ENCODE measurements at places on chromosomes 4 and X.

DNA sequence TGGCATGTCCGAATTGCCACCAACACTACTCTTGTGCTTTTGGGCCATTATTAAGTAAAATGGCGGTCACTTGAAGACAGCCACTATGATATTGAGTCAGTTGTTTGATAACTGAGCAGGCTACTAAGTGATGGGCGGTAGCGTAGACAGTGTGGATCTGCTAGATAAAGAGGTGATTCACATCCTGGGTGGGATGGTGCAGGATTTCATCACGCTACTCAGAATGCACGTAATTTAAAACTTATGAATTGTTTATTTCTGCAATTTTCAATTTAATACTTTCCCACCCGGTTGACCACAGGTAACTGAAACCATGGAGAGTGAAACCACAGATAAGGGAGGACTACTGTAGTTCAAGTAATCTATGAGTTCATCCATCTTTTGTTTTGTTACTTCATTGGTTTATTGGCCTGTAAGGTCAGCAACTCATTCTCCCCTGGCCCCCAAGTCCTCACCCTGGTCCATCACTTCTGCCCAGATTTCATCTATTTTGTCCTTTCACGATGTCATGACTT is 2.9 kb downstream of the ARAF start:
- DNase-seq: no peak
- H3K27me3 ChIP-seq: no peaks in the 10 kb centered on the region

DNA sequence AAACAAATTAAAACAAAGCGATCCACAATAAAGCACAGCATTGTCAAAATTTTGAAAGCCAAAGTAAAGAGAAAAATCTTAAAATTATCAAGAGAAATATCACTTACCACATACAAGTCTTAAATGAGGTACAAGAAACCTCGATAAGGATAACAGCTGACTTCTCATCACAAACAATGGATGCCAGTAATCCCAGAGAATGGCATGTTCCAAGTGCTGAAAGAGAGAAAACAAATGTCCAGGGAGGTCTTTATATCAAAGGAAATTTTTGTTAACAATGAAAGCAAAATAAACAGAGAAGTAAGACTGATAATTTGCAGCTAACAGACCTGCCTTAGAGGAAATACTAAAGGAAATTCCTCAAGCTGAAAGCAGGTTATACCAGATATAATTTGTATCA is 460.4 kb upstream of the HS3ST1 start:
- no peaks in the 10 kb centered on the region for H3K27me3 ChIP-seq
- no peaks in the 10 kb centered on the region for H3K36me3 ChIP-seq
- DNase-seq: no peak
- H3K4me1 ChIP-seq: no peaks in the 10 kb centered on the region
- no peak overlapping the region for H3K4me3 ChIP-seq

DNA sequence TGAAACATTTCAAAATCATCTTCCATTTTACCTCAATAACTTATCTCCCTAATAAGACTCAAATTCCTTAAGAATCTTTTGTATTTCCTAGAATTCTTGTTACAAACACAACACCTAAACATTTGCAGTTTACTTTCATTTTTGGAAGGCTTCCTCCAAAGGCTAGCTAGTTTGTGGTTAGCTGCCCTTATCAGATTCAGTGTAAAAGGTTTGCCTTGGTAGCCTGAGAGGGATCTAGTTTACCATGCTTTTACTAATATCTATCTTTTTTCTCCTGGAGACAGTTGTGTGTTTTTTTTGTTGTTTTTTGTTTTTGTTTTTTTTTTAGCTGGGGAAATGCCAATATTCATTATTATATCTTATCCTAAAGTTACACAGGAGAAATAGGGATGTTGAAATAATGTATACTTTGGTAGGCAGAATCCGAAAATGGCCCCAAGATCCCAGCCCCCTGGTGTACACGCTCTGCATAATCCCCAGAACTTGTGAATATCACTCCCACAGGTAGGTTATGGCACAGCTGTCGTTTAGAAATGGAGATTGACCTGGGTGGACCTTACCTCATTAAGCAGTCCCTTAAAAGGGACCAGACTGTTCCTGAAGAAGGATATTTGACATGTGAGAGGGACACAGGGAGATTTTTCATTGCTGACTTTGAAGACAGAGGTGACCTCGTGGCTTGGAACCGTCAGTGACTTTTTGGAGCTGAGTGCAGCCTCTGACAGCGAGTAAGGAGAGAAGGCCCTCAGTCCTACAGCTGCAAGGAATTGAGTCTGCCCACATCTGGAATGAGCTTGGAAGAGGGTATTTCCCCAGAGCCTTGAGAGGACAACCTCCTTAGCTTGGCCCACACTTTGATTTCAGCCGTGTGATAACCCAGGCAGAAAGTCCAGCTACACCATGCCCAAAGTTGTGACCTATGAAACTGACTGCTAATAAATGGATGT is 33.4 kb downstream of the SEPTIN11 start:
- no peak overlapping the region for H3K4me3 ChIP-seq
- no peak overlapping the region for H3K27ac ChIP-seq
- H3K27me3 ChIP-seq: no peaks in the 10 kb centered on the region
- DNase-seq: peak; percentile 31
- H3K4me1 ChIP-seq: peaks cover 50% of the 10 kb centered on the region

DNA sequence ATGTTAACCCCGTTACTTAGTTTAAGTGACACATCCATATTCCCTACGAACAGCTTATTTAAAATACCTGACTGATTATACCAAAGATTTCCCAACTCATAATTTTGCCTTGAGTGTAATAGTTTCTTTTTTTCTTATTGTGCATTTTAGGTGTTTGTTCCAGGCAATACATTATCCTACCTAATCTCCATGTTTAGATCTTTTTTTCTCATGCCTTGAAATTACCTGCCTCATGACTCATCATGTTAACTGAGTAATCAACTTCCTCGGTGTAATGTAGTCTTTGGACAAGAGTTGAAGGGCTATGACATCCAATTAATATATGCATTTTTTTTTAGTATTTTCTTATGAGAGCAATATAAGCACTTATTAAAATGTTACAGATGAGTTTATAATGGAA is 228.7 kb upstream of the ANKRD50 start:
- H3K27ac ChIP-seq: no peak overlapping the region
- no peaks in the 10 kb centered on the region for H3K4me1 ChIP-seq
- H3K36me3 ChIP-seq: no peaks in the 10 kb centered on the region
- H3K27me3 ChIP-seq: no peaks in the 10 kb centered on the region
- DNase-seq: no peak

GRCh38 chr4:6132716-6133115 is 67.6 kb downstream of the JAKMIP1 start:
- H3K4me3 ChIP-seq: no peak overlapping the region
- H3K4me1 ChIP-seq: no peaks in the 10 kb centered on the region
- no peak overlapping the region for H3K27ac ChIP-seq

- no peak overlapping the region for H3K4me3 ChIP-seq
- no peaks in the 10 kb centered on the region for H3K4me1 ChIP-seq
- no peaks in the 10 kb centered on the region for H3K36me3 ChIP-seq
- no peaks in the 10 kb centered on the region for H3K27me3 ChIP-seq
- DNase-seq: no peak
Measured at GRCh38 chrX:22340022-22340616, 67.4 kb downstream of the CBLL2 start.

- H3K36me3 ChIP-seq: no peaks in the 10 kb centered on the region
- H3K27me3 ChIP-seq: no peaks in the 10 kb centered on the region
- H3K27ac ChIP-seq: no peak overlapping the region
- DNase-seq: no peak
- H3K4me1 ChIP-seq: no peaks in the 10 kb centered on the region
Measured at GRCh38 chrX:106286053-106286650, 118.0 kb downstream of the PWWP3B start.

Measured in T-cell (primary cell).